ENCODE measurements at places on chromosomes 4 and X.

DNA sequence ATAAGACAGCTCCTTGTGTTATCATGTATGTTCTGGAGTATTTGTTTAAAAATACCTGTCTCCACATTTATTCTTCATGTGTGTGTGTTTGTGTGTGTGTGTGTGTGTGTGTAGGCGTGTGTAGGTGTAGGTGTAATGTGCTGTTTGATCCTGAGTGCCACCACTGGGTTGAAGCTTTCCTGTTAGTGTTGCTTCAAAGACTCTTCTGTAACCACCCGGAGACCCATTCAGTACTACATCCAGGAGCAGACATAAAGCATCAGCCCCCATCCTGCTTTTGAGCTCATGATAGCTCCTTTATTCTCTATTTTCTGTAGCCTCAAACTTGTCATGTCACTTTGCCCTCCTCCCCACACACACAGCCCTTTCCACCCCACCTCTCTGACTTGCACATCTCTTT, 3.0 kb upstream of the ZDHHC9 start:
- no peak for DNase-seq

DNA sequence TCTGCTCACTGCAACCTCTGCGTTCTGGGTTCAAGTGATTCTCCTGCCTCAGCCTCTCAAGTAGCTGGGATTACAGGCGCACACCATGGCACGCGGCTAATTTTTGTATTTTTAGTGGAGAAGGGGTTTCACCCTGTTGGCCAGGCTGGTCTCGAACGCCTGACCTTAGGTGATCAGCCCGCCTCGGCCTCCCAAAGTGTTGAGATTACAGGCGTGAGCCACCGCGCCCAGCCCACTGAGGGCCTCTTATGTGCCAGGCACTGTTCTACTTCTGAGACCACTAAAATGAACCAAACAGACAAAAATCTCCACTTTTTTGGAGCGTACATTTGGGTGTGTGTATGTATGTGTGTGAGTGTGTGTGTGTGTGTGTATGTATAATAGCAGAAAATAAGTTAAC, 117.2 kb upstream of the H2AZ1 start:
- no peak for DNase-seq

DNA sequence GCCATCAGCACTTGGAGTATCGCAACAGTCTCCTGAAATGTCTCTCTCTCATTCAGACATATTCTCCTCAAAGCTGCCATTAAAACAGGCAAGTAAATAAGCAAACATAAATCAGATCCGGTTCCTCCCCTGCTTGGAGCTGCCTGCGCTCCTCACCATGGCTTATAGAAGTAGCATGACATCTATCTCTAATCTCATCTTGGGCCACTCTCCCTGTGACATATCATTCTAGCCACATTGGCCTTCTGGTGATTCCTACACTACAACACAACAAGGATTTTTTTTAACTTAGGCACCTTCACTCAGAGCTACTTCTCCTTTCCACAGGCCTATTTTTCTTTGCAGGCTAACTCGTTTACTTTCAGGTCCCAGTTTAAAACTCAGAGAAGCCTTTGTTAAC, 387.9 kb downstream of the ARHGAP24 start:
- no peak for DNase-seq

- no peak for DNase-seq
Measured at GRCh38 chr4:159950707-159951106, 847.8 kb downstream of the RAPGEF2 start.

GRCh38 chrX:802846-803245, 172.3 kb downstream of the SHOX start:
- DNase-seq, result no peak

DNA sequence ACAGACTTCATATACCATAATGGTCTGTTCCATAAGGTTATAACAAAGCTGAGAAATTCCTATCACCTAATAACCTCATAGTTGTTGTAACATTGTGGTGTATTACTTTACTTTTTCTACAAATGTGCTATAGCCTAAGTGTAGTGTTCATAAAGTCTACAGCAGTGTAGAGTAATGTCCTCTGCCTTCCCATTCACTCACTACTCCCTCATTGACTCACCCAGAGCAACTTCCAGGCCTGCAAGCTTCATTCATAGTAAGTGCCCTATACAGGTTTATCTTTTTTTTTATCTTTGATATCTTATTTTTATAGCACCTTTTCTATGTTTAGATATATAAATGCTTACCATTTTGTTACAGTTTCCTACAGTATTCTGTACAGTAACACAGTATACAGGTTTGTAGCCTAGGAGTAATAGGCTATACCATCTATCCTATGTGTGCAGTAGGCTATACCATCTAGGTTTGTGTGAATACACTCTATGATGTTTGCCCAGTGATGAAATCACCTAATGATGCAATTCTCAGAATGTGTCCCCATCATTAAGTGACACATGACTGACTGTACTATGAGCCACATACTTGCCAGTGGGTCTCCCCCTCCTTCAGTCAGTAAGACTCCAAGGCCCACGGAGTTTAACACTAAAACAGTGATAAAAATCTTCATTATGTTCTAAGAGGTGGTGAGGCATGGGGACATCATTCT, 299.9 kb downstream of the UNC5C start:
- DNase-seq, result no peak

GRCh38 chrX:87525771-87526229, 8.2 kb downstream of the KLHL4 start:
- DNase-seq, result no peak

DNA sequence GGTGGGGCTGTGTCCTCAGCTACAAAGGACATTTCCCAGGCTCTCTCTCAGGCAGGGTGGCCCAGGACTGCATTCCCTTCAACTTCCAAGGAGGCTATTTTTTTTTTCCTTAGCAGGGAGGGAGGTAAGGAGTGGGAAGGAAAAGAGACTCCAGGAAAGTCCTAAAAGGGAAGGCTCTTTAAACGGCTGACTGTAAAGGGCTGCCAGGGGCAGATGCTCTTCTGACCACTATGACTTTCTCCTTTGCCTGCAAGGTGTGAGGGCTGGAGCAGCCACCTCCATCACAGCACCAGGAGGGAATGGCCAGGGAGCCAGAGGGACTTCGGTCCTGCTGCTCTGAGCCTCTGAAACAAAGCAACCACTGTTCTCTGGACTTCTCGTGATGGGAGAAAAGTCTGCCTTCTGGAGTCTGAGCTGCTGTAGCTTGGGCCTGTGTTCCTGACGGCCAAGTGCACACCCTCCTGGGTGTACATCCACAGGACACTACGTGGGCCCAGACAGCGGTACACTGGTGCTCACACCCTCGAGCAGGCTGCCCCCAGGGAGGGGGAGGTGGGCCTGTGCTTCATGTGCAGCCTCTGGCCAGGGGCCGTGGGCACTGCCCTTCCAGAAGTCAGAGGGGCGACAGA, 17.9 kb downstream of the NAT8L start:
- no peak for DNase-seq

- no peak for DNase-seq
Measured at GRCh38 chr4:83852085-83852451, 316.2 kb downstream of the GPAT3 start.

GRCh38 chr4:7347981-7348380, 86.7 kb downstream of the PSAPL1 start:
- no peak for DNase-seq

GRCh38 chrX:151974336-151975227, at the start of gene GABRE:
Gene GABRE, minus strand, starts transcription at chrX:151974676. Its CDS starts 51 bp downstream, at chrX:151974625.
- no peak for DNase-seq

GRCh38 chr4:140255467-140255866, 101.5 kb upstream of the MAML3 start:
- DNase-seq, result no peak

GRCh38 chr4:74158466-74159142, 686 bp downstream of the MTHFD2L start:
- DNase-seq, result no peak

DNA sequence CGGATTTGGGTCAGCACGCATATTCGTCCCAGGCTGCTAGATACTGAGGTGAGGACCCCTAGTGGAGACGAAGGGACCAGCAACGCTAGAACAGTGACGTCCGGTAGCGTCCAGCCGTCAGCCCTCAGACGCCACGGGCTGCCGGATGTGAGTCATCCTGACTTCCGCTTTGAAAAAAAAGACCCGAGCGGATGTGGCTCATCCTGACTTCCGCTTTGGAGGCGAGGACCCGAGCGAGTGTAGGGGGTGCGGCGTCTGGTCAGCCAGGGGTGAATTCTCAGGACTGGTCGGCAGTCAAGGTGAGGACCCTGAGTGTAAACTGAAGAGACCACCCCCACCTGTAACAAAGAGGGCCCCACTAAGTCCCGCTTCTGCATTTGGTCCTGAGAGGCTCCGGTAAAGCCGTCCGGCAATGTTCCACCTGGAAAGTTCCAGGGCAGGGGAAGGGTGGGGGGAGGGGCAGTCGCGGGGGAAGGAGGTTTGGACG, at the start of gene MAGEB2:
MAGEB2 (plus strand) TSS at position 207 of the 487 bp plus-strand sequence. CDS start 3,018 bp downstream, outside the sequence.
- DNase-seq, result no peak

DNA sequence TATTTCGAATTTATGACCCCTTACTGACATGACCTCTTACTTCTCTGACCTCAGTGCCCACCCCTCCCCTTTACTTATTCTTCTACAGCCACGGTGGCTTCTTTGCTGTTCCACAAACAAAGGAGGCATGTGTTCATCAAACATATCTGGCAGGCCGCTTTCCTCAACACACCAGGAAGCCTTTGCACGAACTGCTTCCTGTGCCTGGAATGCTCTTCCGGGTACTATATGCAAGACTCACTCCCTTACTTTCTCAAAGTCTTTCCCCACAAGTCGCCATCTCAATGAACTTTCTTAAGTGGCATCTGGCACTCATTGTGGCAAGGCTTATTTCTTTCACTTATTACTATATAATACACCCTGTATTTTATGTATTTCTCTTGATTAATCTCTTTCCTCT, 351.5 kb upstream of the DDX53 start:
- no peak for DNase-seq

DNA sequence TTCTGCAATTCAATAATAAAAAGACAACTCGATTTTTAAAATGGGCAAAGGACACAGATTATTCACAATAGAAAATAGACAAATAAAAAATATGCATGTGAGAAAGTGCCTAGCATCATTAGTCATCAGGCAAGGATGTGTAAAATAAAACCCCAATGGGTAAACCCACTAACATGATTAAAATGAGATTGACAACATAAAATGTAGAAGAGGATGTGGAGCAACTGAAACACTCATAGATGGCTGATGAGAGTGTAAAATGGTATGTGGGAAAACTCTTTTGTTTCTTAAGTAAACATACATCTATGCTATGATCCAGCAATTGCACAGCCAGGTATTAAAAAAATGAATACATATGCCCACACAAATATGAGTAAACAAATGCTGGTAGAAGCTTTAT, 177.6 kb downstream of the IQCM start:
- DNase-seq, result no peak

- DNase-seq, result no peak
Measured at GRCh38 chr4:159201168-159201567, 98.3 kb downstream of the RAPGEF2 start.

GRCh38 chr4:15244354-15244753, 183.5 kb upstream of the C1QTNF7 start:
- DNase-seq, result no peak

GRCh38 chr4:74738464-74739143, 55.7 kb downstream of the BTC start:
- no peak for DNase-seq

DNA sequence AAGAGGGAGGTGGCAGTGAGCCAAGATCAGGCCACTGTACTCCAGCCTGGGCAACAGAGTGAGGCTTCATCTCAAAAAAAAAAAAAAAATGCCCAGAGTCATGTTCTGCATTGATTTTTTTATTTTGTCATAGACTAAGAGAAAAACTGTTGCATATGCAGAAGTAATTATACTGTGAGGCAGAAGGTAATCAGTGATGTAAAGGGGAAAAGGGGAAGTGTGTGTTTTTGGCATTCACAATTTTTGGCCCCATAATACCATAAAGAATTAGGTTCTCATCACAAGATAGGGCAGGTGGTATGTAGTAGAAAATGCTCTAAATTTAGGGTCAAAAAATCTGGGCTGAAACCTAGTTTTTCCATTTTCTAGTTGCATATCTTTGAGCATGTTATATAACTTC, 47.3 kb upstream of the GAB1 start:
- DNase-seq, result no peak

DNA sequence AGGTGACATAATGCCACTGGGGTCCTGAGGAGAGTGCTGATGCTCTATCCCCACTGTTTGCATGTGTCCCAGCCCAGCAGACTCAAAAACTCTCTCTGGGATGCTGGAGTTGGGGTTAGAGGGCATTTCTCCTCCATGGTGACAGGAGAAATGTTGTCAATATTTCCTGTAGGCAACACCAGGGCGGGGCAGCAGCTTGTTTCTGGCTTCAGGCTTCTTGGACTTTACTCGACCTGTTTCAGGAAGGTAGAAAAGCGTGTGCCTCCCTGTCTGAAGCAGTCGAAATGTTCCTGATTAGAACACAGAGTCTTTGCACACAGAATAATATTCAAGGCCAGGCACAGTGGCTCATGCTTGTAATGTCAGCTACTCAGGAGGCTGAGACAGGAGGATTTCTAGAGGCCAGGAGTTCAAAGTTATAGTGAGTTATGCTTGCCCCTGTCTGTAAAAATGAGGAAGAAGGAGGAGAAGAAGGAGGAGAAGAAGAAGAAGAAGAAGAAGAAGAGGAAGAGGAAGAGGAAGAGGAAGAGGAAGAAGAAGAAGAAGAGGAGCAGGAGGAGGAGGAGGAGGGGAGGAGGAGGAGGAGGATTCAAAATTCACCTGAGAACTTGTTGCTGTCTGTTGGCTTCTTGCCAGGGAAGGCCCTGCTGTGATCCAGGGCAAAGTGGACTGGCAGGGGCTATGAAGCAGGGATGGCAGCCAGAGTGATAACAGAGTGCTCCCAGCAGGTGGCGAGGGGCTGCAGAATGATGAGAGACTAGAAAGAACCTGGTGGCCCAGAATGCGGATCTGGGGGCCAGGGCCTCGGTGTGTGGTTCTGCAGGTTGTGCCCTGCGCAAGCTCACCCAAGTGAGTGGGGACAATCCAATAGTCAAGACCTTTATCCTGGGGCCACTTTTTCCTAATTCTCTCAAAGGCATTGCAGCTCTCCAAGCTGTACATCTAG, 82.9 kb downstream of the RTL5 start:
- no peak for DNase-seq

DNA sequence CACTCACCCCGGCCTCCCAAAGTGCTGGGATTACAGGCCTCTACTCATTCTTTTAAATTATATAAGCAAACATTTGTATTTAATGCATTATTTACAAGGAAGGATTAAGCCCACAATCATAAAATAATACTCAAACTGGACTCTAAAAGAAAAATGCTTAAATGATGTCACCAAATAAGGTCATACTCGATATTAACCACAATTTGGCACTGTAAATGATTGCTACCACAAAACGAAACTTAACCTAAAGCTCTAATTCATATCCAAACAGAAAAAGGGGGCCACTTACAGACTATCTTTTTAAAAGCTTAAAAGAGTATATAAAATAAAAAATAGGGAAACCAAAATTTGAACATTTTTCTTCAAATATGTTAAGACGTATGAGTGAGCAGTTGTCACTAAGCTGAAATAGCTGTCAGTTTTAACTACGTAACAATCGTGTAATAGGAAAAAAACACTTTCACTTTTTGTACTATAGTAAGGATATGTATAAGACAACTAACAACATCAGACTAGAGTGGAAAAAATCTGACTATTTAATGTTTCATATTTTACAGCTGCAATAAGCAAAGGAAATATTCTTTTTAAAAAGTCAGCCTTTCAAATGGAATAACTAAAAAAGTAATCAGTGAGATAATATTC, 108.2 kb upstream of the GPR34 start:
- DNase-seq, result no peak

GRCh38 chr4:95549246-95550114, 707 bp upstream of the UNC5C start:
- DNase-seq, result no peak
